T-helper 2 cell treated with Interferon-gamma antibody and Interleukin-4, amounts not matched to agents 100 ng/mL and 5 ng/mL, for 36 hours (primary cell): ENCODE measurements at places on chromosomes 13 and 19. TPM values are rescaled to one million over a fixed set of nuclear protein-coding genes. Genes with fewer than 3 reads are reported as not detected.

ZNF571 gene
- total RNA-seq: 1.1 and 1.2 TPM in 2 replicates

ZNF132 gene
- 4.0 and 4.1 TPM in 2 replicates for total RNA-seq

CLPTM1 gene
- 73.3 and 80.4 TPM in 2 replicates for total RNA-seq

PPP1R15A gene
- 24.5 and 26.8 TPM in 2 replicates for total RNA-seq

SIGLEC14 gene
- not detected in 2 replicates for total RNA-seq

NLRP7 gene
- total RNA-seq: not detected in 2 replicates

SPRED3 gene
- total RNA-seq: 1.9 TPM in 2 replicates

CYP4F22 gene
- 0.34 and 0.55 TPM in 2 replicates for total RNA-seq

RFPL4AL1 gene
- total RNA-seq: not detected in 2 replicates

HMG20B gene
- total RNA-seq: 38.7 and 41.0 TPM in 2 replicates

LYPD5 gene
- 0.45 and 0.57 TPM in 2 replicates for total RNA-seq

ATP13A1 gene
- total RNA-seq: 89.3 and 93.7 TPM in 2 replicates

CGB1 gene
- total RNA-seq: not detected in 2 replicates

TNFSF11 gene
- 6.3 and 6.7 TPM in 2 replicates for total RNA-seq

F7 gene
- total RNA-seq: not detected in 2 replicates

FBN3 gene
- not detected in 2 replicates for total RNA-seq

TLE6 gene
- 1.0 and 1.9 TPM in 2 replicates for total RNA-seq

GPI gene
- total RNA-seq: 617 and 624 TPM in 2 replicates
